ENCODE measurements at places on chromosomes 5 and 9.

DNA sequence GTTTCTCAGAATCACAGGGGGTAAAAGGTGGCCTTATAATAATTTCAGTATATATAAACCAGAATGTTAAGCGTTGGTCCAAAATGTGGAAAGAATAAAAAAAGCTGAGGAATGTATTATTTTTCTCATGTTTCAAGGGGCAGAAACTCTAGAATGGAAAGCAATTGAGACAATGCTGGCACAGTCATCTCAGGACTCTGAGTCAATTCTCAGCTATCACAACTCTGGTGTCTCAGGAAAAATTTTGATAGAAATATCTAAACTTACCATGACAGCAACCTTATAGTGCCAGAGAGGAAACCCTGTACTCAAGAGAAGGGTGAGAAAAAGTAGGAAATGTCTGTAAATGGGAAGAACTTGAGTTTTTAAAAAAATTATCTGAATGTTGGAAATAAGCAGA lies 1189.4 kb upstream of the NUDT12 start:
- no peak for DNase-seq

GRCh38 chr9:89488936-89489335 lies 9.0 kb downstream of the SEMA4D start:
- DNase-seq, result no peak

DNA sequence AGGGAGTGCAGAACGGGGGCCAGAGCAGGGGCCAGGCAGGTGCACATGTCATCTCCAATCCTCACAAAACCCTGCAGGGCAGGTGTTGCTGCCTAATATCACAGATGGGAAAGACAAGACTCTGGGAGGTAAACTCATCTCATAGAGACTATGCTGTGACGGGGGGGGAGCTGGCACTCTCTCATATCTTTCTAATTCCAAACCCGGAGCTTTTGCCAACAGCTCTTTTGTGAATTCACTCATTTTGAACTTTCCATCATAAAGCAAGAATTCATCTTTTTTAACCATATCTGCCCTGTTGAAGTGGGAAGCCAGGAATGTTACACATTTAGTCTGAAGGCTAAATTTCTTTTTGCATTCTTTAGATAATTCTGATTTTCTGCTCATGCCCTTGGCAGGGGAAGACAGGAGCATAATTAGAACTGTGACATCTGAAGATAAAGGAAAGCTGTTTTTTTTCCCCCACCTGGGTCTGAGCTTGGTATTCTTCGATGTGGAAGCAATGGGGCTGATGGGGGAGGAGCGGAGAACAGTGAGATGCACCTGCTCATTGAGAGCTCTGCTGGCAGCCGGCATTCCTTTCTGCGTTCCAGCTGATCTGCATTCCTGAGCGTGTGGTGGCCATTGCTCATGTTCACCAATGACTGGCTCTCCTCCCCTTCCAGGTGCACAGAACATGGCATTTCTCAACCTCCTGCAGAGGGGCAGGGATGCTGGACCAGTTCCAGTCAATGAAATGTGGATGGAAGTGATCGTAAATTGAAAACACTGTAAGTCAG lies 159.2 kb downstream of the NSG2 start:
- DNase-seq, result no peak

- no peak for DNase-seq
These were observed 992.1 kb downstream of the NR2F1-AS1 start for GRCh38 chr5:92588876-92589275.

GRCh38 chr9:121169094-121169601 lies 32.5 kb downstream of the RAB14 start:
- no peak for DNase-seq

DNA sequence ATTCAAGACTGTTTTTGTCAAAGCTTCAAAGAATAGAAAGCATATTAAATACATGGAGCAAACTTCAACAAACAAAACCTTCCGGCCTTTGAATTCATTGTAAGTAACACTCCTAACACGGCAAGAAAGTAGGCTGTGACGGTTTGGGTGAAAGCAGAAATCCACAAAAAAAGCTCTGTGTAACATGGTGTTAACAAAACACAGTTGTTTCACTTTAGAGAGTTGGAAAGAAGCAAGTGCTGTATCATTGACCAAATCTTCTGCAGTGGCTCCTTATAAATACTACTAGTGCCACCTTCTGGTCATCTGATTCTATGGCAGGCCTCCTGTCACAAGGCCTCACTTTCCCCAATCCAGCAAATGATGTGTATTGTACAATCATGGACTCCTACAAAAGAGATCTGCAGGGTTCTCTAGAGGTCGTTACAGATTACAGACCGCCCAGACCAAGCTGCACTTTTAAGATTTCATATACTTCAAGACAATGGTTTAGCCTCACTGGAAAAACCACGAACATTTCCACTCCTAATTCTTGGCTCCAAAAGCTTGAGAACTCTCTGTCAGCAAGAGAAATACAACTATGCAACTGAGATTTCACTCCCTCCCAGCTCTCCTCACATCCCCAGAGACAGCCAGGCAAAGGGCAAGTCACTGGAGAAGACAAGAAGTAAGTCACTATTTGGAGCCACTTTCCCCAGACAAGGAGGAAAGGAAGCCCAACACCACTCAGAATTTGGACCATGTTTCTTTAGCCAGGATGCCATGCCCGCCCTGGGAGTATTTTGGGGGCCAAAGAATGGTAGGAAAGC lies 196.2 kb downstream of the DTWD2 start:
- DNase-seq, result peak; percentile 1

- no peak for DNase-seq
These were observed 125.7 kb upstream of the ITGA1 start for GRCh38 chr5:52661903-52662595.

GRCh38 chr5:99099691-99100090 lies 170.9 kb upstream of the CHD1 start:
- no peak for DNase-seq

DNA sequence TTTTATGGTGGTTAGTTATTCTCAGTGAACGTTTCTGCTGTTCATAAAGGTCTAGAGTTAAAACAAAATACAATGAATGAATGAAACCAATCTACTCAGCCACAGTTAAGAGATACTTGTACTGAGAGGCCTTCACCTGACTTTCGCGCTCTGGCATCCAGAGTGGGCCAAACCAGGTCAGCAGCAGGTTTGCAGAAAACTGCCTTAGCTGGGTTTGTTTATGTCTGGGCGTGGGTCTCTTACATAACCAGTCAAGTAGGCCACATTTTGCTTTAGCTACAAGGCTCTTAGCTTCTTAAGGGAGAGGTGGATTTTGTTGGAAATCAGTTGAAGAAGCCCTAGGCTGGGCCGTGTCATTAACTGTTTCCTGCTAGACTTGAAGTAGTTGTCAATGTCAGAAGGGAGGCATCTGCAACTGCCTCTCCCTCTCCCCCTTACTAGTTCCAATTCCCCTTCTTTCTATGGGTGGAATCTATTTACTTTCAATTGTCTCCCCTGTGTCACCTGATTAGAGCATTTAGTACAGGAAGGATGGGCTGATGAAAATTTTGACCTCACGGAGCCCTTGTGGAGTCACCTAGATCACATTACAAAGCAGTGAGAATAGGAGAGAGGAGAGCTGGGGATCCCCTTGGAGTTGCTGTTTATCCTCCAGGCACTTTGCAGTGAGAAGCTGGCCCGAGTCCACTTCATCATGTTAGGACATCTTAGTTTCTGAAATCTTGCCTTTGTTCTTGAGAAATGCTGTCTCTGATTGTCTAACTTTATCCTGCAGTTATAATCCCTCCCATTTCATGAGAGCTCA lies 200.5 kb downstream of the ARHGEF28 start:
- DNase-seq, result no peak

GRCh38 chr5:98454904-98455303 lies 318.6 kb upstream of the RGMB start:
- DNase-seq, result peak; percentile 10

- no peak for DNase-seq
These were observed 29.3 kb downstream of the RASGEF1C start for GRCh38 chr5:180179442-180180420.

DNA sequence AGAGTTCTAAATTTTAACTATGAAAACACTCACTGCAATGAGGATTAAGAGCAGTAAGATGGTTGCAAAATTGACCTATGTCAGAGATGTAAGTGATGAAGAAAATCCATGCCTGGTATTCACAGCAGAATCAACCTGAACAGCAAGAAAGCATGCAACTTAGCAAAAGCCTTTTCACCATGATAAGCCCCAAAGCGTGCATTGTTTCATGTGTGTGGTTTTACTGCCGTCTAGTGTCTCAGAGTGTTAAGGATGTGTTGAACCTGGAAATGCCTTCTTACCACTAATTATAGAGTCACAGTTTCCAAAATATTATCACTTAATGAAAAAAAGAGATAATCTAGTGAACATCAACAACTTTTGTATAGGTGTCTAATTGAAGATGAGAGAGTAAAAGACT lies 415.2 kb upstream of the TRPC7 start:
- DNase-seq, result no peak

DNA sequence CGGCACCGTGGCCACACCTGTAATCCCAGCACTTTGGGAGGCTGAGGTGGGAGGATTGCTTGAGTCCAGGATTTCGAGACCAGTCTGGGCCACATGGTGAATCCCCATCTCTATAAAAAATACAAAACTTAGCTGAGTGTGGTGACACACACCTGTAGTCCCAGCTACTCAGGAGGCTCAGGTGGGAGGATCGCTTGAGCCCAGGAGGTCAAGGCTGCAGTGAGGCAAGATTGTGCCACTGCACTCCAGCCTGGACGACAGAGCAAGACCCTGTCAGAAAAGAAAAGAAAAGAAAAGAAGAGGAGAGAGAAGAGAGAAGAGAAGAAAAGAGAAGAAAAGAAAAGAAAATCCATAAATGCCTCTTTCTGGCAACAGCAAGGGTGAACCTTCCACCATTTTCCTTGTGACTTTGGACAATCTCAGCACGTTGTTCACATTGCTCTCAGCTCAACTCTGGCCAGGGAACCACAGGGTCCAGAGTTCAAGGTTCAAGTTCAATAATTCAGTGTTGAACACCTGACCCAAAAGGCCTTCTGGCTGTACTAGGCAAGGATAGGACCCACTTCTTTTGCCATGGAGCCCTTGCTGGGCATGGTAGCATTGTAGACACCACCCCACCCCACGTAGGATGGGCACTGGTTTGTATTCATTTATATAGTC lies 14.6 kb upstream of the DUSP1 start:
- no peak for DNase-seq

DNA sequence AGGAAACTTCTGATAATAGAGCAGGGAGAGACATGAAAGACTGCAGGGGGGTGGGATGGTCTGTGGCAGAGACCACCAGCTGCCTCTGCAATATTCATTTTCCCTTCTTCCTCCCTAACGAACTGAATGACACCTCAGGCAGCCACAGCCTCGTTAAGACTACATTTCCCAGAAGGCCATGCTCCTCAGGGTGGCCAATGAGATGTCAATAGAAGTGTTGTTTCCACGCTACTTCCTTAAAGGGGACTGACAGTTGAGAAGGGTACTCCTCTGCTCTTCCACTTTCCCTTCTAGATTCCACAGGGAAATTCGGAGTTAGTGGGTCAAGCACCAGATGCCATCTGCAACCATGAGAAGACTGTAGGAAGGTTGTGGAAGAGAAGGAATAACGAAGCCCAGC lies 52.0 kb upstream of the DAPK1 start:
- DNase-seq, result no peak

GRCh38 chr9:121071370-121071755 lies 3.4 kb upstream of the CNTRL start:
- DNase-seq, result no peak

- DNase-seq, result no peak
These were observed 87.7 kb downstream of the FSTL4 start for GRCh38 chr5:133524666-133525065.

- no peak for DNase-seq
These were observed 276.9 kb downstream of the MSX2 start for GRCh38 chr5:175001311-175001710.

GRCh38 chr5:80864706-80865435 lies 95.3 kb upstream of the RASGRF2 start:
- no peak for DNase-seq

Measured in NCI-H526 (cell line).